Neural crest cell (in vitro differentiated cells): ENCODE measurements at places on chromosomes 1 and 21.

GRCh38 chr1:201014816-201015200, 8.7 kb downstream of the KIF21B start:
- no peak for DNase-seq

GRCh38 chr21:42176859-42177258, 42.1 kb upstream of the ABCG1 start:
- no peak for DNase-seq

- DNase-seq = no peak
Observed at GRCh38 chr1:155019377-155020245, 14.0 kb downstream of the DCST2 start.

GRCh38 chr1:15347182-15347581, 62.5 kb upstream of the EFHD2 start:
- no peak for DNase-seq

DNA sequence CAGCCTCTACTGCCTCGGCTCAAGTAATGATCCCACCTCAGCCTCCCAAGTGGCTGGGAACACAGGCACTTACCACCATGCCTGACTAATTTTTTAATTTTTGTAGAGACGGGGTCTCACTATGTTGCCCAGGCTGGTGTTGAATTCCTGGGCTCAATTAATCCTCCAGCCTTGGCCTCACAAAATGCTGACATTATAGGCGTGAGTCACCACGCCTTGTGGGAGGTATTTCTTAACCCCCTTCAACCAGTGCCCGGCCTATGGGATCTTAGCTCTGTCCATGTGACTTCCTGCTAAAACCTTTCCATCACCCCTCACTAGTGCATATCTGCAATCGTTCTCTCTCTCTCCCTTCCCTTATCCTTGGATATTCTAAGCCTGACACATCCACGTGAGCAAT, 86.4 kb downstream of the FOXD2 start:
- DNase-seq = no peak

- no peak for DNase-seq
Observed at GRCh38 chr1:86140281-86140880, 16.2 kb downstream of the COL24A1 start.

GRCh38 chr21:45330075-45330781, 42.5 kb upstream of the POFUT2 start:
- no peak for DNase-seq

GRCh38 chr1:62295921-62296491, 23.2 kb downstream of the KANK4 start:
- DNase-seq = no peak

DNA sequence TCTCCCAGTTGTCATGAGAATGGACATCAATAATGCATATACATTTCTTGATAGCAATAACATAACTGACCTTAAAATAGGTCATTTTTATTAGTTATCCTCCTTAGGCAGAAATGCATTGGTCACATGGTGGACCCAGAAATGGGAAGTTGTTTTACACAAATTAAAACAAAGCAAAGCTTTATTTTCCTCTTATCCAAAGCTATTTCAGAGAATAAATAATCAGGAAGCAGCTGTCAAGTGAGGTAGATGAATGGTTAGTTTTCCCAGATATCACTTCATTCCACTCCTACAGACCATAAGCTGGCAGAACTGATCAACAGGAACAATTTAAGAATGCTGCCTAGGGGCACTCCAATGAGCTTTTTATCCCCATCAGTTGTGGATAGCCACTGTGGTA, 16.0 kb upstream of the OLIG1 start:
- no peak for DNase-seq

DNA sequence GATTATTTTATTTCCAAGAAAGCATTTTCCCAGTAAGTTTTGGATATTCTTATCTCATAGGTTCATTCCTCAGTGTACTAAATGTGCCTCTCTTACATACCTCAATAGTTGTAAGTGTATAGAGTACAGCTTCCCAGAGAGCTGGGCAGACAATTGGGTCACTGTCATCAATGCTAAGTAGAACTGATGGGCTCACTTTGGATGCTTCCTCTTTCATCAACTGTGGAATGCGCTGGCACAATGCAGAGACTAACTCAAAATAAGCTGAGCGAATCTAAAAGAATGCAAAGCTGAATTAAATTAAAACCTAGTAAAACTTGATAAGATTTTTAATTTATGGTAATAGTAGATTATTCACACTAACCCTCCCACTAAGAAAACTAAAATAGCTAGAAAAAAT, 21.5 kb downstream of the LTN1 start:
- DNase-seq = no peak

- no peak for DNase-seq
Observed at GRCh38 chr1:200260597-200261335, 149.1 kb downstream of the ZNF281 start.

- DNase-seq = no peak
Observed at GRCh38 chr1:36796733-36797132, 237.6 kb downstream of the GRIK3 start.

- no peak for DNase-seq
Observed at GRCh38 chr1:147773215-147773715, 12.9 kb upstream of the GJA5 start.

DNA sequence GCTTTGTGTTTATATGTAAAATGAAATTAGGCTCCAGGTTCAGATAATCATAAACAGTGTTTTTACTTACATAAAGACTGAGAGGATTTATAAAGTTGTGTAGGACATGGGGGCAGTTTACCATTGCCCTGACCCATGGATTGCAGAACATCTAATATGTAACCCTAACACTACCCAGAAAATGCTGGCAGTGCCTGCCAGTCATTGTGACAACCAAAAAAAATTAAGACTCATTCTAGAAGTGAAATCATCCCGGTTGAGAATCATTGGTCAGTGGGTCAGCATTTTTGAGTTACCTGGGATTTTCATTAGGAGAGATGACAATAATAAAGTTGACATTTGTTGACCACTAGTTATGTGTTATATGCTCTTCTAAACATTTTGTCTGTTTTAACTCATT, 31.2 kb upstream of the THEM4 start:
- DNase-seq = no peak

DNA sequence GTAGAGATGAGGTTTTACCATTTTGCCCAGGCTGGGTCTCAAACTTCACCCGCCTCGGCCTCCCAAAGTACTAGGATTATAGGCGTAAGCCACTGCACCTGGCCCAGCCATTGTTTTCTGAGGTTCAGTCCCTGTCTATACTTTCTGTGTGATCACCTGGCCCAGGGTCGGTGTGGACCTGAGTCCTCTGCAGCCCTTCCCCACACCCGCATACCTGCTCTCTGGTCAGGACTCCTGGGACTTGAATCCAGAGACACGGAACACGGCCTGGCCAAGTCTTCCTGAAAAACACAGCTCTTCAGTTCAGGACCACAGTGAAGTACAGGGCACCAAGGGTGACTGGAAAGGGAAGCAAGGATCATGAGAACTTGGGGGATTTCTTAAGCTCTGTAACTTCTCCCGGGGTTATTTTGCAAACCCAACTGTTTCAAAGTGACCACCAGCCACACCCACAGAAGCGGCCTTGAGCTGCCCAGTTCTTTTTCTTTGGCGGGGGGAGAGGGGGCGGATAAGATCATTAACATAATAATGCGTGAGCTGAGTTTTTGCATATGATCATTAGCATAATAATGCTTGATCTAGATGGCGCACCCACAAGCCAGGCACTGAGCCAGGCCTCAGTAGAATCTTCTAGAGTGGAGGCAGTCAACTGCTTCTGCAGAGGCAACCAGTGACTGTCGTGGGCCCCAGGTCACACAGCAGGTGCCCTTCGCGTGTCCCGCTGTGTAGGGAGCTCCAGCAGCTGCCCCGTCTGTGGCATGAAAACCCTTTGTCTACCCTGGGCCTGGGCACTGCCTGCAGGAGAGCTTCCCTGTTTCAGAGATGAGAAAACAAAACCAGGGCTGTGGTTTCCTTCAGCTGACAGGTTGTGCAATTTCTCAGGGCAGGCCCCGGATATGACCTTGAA, 1.7 kb upstream of the NADK start:
- no peak for DNase-seq

- DNase-seq = peak; percentile 50
Observed at GRCh38 chr1:17831597-17831996, 76.5 kb downstream of the ACTL8 start.

- DNase-seq = no peak
Observed at GRCh38 chr1:183272390-183272848, 86.4 kb downstream of the LAMC2 start.

GRCh38 chr1:81706650-81707435, 93.9 kb upstream of the ADGRL2 start:
- DNase-seq = no peak
